ENCODE measurements at places on chromosomes 3 and 15. TPM values are rescaled to one million over a fixed set of nuclear protein-coding genes. Genes with fewer than 3 reads are reported as not detected.

ADGRG7 gene
- not detected for polyA plus RNA-seq

FAM107A gene
- polyA plus RNA-seq = 0.61 TPM

WNT5A gene
- polyA plus RNA-seq = 0.82 TPM

GOLGA8T gene
- not detected for polyA plus RNA-seq

TGM5 gene
- not detected for polyA plus RNA-seq

ACTC1 gene
- polyA plus RNA-seq = 38.3 TPM

SI gene
- polyA plus RNA-seq = not detected

LHFPL4 gene
- polyA plus RNA-seq = 2.3 TPM

DNAJA4 gene
- polyA plus RNA-seq = 5.0 TPM

SENP8 gene
- polyA plus RNA-seq = 3.1 TPM

CCK gene
- polyA plus RNA-seq = 3.1 TPM
